ENCODE measurements at places on chromosomes 2 and 18.
A peak's percentile ranks its signal among the peaks of the same experiment; 100 is the strongest.

- DNase-seq, result peak; percentile 42
These were observed 7.4 kb downstream of the NFATC1 start for GRCh38 chr18:79402977-79403722.

DNA sequence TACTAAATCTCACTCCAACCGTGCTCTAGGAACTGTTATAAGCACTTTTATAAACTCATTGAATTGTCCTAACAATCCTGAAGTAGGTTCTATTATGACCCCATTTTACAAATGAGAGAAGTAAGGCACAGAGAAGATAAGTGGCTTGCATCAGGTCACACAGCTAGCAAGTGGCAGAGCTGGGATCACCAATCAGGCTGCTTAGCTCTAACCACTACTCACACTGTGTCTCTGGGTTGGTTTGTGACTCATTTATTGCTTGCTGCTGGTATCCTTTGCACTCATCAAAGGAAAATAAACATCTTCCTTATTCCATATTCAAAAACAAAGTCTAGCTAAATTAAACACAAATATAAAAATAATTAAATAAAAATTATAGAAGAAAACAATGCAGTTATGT, 42.5 kb upstream of the IL1R2 start:
- DNase-seq, result no peak

DNA sequence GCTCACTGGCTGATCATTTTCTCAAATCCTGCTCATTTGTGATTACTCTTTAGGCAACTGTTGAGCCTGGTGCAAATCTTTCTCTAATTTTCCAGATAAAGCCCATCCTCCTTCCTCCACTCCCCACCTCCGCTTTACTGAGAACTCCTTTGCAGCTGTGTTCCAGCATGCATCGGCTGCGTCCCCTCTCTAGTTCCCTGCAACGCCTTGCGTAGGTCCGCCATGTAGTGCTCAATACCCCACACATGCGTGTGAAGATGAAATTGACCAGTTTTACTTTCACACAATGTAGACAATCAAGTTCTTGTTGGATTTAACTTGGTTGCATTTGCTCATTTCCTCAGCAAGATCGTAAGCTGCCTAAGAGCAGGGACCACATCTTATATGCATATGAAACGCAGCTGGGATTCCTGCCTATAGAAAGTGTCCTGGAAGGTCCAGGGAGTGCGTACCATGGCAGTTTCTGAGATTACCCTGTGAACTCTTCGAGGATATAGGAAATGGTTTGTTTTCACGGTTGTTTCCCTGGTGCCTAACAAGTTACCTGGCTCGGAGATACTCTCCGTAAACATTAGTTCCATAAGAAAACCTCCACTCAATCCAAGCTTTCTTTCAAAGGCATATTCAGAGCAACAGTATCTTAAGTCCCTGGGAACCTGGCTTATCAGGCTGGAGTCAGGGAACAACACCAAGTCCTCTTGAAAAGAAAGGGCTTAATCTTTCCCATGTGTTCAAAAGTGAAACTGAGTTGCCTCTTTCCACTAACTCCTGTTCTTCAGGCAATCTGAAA, 766.4 kb upstream of the ID2 start:
- DNase-seq, result no peak

DNA sequence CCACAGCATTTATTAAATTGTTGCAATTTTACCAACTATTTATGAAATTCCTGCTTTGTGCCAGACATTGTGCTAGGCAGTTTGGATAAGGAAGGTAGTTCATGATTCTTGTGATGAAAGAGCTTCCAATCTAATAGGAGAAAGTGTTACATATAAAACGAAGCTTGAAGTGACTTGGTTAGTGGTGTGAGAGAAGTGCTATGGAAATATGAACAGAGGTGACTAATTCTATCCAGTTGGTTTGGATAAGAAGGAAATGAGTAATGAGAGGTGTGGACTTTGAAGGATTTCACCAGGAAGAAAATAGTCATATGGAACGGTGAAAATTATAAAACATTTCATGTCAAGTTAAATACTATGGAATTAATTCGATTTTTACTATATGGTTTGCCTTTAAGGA, 48.6 kb downstream of the EML6 start:
- DNase-seq, result no peak

GRCh38 chr18:58590839-58591238, 38.1 kb downstream of the ALPK2 start:
- DNase-seq, result no peak

- no peak for DNase-seq
These were observed 35.9 kb downstream of the FAM228A start for GRCh38 chr2:24210723-24211122.

DNA sequence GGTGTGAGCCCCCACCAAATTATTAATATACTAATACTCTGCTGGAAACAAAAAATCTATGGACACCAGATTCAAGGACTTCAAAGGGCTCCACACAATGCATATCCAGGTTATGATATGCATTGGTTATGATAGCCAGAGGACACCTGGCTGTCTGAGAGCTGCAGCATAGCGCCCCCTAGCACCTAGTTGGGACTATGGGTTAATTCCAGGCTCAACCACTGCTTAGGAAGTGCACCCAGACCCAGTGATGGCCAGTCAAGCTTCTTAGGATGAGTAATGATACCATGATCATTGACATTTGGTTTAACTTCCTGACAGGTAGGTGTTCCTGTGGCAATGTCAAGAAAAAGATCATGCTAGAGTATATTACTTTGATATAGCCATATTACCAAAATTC, 3.8 kb upstream of the FRZB start:
- peak; percentile 31 for DNase-seq

DNA sequence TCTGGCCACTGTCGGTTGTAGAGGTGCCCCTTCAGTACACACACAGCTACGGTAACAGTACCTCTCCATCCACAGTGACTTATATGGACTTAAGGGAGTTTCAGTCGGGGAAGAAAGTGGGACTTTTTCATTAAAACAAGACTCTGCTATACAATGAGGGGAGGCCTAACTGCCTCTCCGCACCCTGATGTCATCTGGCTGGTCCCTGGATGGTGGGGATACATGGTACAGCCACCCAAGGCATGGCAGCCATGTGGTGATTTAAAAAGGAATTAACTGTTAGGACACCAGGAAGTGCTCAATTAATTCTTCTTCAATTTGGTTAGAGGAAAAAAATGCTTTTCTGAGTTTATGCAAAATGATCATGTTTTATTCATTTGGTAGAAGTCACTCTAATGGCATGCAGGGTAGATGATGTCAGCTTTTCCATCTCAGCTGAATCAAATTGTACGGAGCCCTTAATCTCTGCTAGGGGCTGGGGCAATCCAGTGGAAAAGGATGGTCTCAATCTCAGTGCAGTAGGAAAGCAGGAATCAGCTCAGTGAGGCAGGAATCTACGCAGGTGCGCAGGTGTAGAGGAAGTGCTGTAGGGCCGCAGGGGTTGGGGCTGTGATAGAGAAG, 243.9 kb downstream of the PRKCE start:
- no peak for DNase-seq

DNA sequence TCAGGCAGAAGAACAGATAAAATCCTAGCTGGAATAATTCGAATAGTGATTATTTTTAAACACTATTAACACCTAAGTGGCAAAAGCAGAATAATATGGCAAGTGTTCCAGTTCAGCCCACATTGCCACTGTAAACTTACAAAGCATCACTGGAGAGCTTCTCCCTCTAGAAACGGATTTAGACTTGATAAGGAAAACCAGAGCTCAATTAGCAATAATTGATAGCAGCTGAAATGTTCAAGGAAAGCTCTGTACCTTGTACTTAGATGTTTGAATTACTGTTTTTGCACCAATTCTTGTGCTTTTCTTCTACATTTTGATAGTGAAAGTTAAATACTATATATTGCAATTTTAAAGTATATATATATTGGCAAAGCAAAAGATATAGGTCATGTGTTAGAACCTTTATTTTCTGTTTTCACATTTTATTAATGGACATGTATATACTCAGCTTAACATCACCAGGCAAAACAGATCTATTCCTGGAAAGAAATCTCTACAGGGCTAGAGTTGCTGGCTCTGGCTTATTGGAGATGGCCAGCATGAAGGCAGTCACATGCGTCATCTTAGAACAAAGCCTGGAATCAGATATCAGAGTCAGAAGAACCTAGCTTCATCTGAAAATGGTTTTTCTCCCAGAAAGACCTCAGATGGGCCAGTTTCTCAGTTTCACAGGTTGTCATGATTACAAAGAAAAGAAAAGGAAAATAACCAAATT, 149.1 kb upstream of the CTAGE1 start:
- DNase-seq, result no peak

GRCh38 chr18:8779251-8779650, 73.9 kb downstream of the MTCL1 start:
- DNase-seq, result no peak

- DNase-seq, result no peak
These were observed 571.3 kb upstream of the LRRTM4 start for GRCh38 chr2:78093436-78093835.

DNA sequence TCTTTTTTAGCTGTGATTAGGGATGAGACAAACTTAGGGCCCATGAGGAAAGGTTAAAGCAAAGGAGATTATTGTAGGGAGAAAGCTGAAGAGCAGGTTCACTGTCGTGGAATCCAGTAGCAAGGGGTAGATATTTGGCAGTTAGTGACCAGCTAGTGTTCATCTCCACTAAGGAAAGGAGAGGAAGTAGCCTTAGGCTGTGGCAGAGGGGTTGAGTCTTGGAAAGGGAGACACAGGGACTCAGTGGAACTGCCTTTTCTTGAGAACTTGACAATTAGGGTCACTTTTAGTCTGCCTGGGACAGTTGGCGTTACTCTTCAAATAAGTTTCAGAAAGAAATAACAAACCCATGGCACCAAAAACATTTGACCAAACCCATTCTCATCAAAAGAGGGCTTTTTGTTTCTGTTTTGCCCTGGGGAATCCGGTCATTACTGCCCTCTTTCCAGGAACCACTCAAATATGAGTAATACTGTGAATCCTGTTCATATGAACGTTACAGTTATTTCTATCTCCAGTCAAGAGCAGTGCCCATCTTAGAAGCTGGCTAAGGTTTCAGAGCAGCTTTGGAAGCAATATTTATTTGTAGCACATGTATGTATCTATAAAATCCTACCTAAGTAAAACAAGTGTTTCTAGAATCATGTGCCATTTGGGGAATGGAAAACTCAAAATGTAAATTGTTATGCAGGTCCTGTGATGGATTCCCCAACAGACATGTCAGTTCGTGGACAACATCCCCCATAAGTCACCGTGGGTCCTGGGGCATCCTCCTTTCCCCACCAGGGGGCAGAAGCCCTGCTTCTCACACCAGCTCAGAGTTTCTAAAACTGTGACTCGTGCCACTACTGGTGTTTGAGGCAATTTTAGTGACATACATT, 77.3 kb upstream of the PHLPP1 start:
- peak; percentile 80 for DNase-seq

- no peak for DNase-seq
These were observed 7.1 kb downstream of the UNC50 start for GRCh38 chr2:98615481-98615880.

DNA sequence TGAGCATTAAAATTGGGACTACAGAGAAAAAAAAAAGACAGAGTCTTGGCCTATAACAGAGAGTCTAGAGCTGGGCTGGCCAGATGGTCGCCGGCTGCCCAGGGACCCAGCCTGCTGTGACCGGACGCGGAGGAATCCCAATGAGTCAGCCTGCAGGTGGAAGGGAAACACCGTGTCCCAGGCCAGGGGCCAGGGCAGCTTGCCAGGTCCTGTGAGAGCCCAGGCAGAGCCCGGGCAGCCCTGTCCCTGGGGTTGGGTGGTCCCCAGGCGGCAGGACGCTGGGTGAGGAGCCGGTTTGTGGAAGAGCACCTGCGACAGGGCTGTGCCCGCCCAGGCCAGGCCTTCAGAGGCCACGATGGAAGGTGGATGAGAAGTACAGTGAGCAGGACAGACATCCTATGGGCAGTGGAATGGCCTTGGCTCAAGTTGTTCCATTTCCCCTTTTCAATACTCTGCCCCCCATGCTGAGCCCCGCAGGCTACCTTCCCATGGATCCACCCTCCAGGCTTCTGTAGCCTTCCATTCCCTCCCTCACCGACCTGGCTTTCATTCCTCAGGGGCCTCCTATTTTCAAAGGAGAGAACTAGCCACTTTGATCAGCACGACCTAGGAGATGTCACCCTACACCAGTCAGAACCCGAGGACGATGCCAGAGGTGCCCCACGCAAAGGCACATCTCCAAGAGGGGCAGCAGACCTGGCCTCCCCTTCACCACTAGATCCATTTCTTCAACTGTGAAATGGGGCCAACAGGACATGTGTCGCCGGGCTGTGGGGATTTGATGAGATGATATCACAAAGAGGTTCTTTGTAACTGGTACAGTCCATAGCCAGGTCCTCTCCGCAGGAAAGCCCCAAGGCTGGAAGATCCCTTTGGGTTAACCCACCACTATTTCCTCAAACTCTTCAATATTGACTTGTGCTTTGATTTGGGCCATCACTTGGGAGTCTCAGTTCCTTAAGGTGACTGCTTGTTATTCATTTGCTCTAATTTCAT, 87.5 kb downstream of the POLR1A start:
- no peak for DNase-seq

DNA sequence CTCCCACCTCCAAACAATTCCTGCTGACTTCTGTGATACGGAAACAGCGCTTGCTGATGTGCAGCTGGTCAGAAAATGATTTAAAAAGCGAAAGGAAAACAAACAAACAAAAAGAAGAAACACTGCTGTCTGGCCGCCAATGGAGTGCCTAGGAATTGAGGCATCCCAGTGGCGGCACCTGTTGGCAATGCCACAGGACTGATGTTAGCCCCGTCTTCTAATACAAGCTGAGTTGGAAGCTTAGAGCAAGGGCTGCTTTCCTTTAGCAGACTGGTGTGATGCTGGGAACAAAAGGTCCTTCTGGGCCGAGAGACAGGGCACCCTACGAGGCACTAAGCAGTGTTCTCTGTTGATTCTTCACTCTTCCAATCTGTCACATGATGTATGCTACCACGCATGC, 163.6 kb upstream of the REV1 start:
- DNase-seq, result no peak

GRCh38 chr2:40448476-40449079, 3.3 kb downstream of the SLC8A1 start:
- DNase-seq, result peak; percentile 16

DNA sequence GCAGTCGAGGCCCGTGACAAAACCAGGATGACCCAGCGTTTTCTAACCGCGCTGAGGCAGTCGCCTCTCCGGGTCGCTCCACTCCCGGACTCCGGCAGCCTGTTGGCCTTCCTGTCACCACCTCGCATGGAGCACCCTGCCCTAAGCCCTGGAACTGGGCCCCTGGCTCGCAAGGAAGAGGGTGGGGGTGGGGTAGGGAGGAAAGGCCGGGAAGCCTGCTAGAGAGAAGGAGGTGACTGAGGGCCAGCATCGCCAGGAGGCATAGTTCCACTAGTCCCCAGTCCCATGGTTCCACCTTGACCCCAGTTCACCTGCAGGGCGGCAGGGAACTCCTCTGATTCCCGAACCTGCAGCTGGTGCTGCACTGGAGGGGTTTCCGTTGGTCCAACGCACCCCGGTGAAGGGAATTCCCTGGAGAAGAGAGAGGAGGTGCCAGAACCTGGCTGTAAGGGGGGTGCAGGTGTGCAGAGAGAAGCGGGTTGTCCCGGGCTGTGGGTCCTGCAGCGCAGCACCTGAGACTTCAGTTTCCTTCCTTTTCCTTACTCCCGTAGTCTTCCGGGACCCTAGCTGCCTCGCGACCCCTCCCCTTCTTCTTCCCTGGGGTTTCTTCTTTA, 11.8 kb upstream of the EN1 start:
- no peak for DNase-seq
